ENCODE measurements at places on chromosomes 2 and 18.

DNA sequence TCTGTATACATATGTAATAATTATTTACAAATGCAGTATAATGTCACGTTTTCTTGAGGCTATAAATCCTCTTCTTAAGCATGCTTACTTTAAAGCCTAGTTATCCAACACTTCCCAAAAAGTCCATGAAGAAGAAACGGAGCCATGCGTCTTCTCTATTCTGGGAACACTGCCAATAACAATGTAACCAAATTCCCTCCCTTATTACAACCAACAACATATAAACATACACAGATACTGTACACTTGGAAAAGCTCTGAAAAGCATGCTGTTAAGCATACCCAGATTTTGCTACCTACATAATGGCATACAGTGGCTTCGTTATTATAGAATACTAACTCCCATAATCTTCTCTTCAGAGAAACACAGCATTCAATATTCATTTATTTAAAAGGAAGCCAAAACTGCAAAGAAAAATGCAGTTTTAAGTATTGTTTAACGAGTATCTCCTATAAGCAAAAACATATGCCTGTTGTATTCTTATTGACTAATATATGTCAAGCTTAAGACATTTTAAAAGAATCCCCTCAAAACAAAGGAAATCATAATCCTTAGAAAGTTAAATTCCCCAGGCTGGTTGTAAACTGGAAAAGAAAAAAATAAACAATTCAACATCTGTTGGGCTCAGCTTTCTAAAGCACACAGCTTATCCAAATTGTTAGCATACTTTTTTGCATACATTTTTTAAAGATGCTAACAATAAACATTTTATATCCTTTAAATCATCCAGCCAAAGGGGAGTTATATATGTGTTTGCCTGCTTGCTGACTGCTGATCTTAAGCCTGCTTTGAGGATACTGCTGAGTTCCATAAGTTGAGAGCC, 83.4 kb downstream of the SLC25A12 start:
- DNase-seq = no peak

DNA sequence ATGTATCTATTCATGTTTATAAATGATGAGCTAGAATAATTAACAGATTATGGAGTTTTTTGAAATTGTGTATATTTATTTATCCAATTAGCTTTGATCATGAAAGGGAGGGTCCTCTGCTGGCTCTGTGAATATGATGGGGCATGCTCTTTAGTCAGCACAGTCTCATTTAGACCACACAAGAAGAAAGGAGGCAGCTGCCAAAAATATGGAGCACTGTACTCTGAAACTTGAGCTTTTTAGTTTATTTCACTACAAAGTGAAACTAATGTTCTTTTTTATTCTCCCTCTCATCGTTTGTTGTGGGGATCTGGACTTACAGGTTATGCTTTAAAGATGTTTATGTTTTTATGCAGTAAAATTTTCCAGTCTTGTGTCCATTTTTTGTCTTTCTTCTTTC, 266.9 kb upstream of the GULP1 start:
- no peak for DNase-seq

DNA sequence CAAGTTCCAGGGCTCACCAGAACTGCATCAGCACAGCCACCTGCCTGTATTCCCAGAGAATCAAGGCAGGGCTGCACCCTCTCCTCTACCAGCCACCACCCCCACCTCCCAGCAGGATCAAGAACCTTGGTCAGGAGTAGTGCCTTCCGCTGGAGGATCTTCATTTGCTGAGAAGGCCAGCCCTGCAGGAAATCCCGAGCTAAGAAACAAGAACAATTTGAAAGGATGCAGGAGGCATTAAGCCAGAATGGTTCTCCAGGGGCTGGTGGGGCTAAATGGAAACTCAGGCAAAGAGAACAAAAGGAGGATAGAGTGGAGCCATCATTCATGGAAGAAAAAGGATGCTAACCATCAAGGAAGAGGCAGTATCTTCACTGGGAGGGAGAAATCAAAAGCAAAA, 147.3 kb upstream of the SLC14A2 start:
- no peak for DNase-seq

DNA sequence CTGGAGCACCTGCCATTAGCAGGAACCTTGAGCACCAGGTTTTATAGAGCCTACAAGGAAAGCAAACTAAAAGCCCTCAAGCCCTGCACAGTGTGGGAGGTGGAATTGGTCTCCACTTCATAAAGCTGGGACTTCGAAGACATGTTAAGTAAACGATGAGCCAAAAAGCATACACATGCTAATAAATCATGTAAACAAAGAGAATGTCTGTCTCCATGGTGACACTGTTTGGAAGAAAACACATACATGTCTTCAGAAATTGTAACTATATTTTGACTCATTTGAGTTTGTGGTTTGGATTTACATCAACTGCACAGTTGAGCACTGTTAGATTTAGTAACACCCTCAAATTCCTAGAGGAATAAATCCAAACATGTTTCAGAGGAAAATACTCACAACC, 978.5 kb upstream of the LRRTM1 start:
- no peak for DNase-seq

DNA sequence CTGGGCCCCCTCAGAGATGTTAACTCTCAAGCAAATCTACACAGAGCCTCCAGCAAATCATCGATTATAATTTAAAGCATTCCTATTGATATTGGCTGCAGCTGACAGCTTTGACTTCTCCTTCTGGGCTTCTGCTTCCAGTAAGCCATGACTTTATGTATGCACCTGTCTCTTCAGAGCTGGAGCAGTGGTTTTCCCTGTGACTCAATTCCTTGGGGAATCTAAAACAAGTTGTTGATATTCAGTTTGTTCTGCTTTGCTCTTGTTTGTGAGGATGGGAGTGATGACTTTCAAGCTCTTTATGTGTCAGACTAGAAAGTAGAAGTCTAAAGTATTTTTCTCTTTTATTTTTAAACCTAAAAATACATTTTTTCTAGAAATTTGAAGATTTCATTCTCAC, 45.1 kb upstream of the TNP1 start:
- no peak for DNase-seq

GRCh38 chr2:84768840-84769239, 112.0 kb downstream of the TRABD2A start:
- no peak for DNase-seq

- DNase-seq = no peak
Observed at GRCh38 chr2:241951920-241952319, 82.4 kb downstream of the RTP5 start.

DNA sequence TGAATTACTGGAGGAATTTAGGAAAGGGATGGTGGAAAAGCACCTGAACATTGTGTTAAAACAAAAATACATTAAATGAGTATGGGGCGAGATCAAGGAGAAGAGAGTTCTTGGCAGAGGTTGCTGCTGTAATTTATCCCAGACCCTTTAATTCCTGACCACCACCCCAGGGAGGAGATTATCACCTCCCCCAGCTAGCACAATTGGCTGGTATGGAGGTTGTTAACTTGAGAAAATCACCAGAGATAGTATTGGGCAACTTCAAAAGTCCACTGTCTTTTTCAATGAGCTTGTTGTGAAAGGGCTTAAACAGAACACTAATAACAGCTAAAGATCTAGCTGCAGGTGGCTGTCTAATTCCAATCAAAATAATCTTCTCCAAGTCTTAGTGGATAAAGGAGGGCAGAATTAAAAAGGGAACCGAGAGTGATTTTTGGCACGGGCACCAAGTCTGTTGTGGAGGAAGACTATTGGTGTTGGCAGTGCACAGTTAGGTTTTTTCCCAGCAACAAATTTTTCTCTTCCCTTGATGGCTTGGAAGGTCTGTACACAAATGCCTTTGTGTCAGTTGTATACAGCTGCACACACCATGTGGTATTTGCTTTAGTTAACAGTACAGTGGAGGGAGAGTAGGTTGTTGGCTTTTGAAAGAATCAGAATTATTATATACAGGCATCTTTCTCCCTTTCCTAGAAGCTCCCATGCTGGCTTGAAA, 289.5 kb downstream of the SLC4A3 start:
- DNase-seq = no peak

DNA sequence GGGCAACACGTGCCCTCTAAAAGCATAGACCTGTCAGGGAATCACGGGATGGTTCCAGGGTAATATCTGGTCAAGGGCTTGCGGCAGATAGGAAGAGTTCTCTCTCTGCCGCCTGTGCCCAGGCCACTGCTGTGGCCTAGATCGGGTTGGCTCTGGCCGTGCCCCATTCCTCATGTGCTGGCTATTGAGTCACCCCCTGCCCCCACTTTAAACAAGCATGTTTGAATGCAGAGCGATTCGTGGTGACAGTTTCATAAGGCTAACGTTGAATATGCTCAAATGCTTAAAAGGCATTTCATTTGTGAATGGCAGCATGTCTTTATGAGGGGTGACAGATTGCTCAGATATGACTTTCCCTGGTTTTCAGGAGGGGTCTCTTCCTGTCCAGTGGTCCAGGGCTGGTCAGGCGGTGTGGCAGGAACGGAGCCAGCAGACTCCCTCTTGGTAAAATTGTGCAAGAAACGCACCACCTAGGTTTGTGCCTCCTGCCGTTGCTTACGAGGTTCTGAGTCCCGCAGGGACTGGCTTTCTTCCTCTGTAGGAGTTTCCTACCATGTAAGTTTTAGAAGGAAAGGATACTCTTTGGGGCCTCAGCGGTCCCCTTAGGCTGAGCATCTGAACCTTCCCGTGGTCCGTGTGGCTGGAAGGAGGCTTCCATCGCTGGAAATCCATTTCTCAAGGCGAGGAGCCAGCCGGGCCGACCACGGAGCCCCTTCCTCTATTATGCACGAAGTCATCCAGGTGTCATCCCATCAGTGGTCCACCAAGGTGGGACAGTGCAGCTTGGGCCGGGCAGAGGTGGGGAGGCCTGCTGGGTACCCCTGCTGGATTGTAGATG, 50.2 kb downstream of the AGAP1 start:
- DNase-seq = no peak

- DNase-seq = no peak
Observed at GRCh38 chr2:14424478-14425390, 207.8 kb upstream of the LRATD1 start.

- no peak for DNase-seq
Observed at GRCh38 chr2:55052129-55053061, 2.1 kb upstream of the RTN4 start.

DNA sequence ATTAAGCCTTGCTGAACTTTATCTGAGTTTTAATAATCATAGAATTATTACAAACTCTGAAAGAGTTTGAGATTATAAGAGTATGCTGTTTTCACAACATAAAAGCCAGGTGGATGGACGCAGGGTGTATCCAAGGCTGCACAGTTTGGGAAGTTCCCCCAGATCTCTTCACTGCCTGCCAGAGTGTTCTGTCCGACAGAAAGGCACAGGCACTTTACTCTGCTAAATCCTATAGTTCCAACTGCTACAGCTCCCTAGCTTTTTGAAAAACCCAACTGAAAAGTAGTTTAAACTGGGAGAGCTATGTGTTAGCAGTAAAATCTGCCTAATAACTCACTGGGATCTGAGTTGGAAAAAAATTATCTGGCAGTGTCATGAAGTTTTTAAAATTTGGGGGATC, 38.0 kb downstream of the MFSD6 start:
- DNase-seq = no peak

- DNase-seq = no peak
Observed at GRCh38 chr2:175965773-175966172, 36.3 kb downstream of the LNPK start.

DNA sequence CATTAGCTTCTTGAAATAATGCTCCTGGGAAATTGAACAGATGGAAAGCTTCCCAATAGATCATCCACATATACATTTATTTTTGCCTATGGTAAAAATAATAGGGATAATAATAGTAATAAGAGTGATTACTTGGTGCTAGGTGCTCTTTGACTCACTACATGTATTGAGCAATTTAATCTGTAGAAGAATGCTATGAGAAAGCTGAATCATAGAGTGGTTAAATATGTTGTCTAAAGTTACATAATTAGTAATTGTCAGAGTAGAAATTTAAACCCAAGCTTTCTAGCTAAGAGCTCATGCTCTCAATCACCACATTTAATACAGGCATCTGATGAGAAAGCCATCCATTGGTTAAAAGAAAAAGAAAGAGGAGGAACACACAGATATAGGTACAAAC, 590.5 kb upstream of the SLC8A1 start:
- no peak for DNase-seq

DNA sequence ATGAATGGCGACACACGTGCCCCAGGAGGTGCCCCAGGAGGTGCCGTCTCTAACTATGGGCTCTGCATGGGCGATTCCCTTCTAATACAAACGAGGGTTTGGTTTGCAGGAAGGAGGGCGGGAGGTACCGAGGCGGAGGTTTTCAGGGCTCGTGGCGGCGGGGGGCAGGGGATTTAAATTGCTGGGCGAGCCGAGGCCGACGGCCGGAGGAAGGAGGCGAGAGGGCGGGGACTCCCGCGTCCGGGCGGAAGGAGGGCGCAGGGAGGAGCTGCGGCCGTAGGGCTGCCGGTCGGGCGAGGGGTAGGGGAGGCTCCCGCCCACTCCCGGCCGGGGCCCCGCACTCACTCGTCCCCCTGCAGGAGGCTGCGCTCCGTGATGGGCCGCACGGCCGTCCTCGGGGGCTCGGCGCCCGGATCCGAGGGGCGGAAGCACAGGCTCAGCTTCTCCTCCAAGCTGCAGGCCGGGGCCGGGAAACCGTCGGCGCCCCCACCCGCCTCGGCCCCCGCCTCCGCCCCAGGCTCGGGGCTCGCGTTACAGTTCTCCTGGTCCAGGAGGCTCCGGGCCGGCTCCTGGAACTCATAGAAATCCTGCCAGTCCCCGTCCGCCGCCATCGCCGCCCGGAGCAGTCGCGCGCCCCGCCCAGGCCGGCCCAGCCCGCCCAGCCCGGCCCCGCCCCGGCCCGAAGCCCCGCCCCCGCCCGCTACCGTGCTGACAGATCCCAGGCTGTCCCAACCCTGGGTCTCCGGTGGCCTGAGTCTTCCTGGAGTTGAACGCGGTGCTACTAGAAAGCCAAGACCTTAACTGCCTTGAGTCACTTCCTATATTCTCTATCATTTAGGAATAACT, at the start of gene FEZ2:
Gene FEZ2, minus strand, starts transcription at position 637 of the 846 bp plus-strand sequence. Its CDS starts 26 bp downstream, at position 611.
- DNase-seq = peak; percentile 35

DNA sequence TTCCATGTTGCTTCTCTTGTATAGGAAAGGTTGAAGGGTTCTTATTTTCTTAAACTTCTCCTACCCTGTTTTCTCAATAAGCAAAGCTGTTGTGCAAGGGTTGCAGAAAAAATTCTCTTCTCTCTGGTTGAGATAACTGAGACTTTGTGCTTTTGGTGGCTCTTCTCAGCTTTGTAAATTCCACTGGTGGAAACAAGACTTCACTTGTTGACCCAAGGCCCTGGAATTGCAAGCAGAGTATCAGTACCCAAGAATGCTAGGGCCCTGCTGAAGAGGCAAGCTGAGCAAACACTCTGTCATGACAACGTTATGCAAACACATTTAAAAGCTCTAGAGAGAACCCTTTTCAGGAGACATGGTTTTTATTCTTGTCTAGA, 294.7 kb upstream of the EPAS1 start:
- DNase-seq = no peak

GRCh38 chr2:160227293-160227915, 27.3 kb upstream of the ITGB6 start:
- DNase-seq = no peak

DNA sequence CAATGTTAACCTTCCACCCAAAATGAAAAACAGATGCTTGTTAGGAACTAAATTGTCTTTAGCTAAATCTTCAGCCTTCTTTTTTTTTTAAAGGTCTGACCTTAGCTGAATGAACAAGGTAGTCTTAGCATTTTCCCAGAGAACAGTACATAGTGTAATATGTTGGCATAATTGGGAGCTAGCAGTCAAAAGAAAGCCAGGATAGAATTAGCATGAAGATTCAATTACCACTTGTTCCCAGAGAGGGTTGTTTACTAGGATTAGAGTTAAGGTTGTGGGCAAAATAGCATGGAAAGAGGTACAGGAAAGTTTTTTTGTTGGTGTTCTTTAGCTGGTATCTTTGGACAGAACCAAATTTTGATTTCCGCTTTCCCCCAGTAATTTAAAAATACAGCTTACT, 6.9 kb downstream of the CDH20 start:
- no peak for DNase-seq

Measured in stimulated activated CD8-positive, alpha-beta memory T cell treated with anti-CD3 and anti-CD28 coated beads, Interleukin-2, amount 100 ng/mL, for 1 hour (primary cell).